ENCODE measurements at places on chromosomes 5 and 9. TPM values are rescaled to one million over a fixed set of nuclear protein-coding genes. Genes with fewer than 3 reads are reported as not detected.

Gene GDNF
- 1.7 TPM for total RNA-seq

GRCh38 chr5:147855774-147856069 lies 22.8 kb upstream of the SCGB3A2 start:
- no peak for DNase-seq
- peaks cover 2% of the 10 kb centered on the region for H3K4me1 ChIP-seq
- no peaks in the 10 kb centered on the region for H3K27me3 ChIP-seq
- H3K27ac ChIP-seq: no peak overlapping the region
- H3K4me3 ChIP-seq: no peak overlapping the region
- H3K36me3 ChIP-seq: no peaks in the 10 kb centered on the region

Gene DPP7
- 21.2 TPM for total RNA-seq

- H3K36me3 ChIP-seq: no peaks in the 10 kb centered on the region
- no peak overlapping the region for H3K27ac ChIP-seq
- no peaks in the 10 kb centered on the region for H3K4me1 ChIP-seq
- no peaks in the 10 kb centered on the region for H3K27me3 ChIP-seq
These were observed 1136.8 kb upstream of the NUDT12 start for GRCh38 chr5:104699438-104699837.

DNA sequence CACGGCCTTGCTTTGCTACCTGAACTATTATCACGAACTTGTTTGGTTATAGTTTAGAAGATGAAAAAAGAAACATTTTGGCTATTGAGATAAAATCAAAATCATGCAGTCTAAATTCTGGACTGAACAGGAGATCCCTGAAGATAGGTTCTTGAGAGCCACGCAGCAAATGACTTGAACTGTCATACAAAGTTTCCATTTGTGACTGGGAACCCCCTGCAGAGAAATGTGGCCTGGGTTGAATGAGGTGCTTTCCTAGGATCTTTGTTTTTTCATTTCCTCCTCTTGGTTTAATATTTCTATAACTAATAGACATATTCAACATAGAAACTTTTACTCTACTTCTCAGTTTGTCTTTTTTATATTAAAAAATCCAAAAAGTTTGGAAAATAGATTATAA lies 184.7 kb upstream of the TRPM3 start:
- no peak overlapping the region for H3K27ac ChIP-seq
- no peaks in the 10 kb centered on the region for H3K27me3 ChIP-seq
- H3K4me1 ChIP-seq: no peaks in the 10 kb centered on the region
- H3K4me3 ChIP-seq: no peak overlapping the region

DNA sequence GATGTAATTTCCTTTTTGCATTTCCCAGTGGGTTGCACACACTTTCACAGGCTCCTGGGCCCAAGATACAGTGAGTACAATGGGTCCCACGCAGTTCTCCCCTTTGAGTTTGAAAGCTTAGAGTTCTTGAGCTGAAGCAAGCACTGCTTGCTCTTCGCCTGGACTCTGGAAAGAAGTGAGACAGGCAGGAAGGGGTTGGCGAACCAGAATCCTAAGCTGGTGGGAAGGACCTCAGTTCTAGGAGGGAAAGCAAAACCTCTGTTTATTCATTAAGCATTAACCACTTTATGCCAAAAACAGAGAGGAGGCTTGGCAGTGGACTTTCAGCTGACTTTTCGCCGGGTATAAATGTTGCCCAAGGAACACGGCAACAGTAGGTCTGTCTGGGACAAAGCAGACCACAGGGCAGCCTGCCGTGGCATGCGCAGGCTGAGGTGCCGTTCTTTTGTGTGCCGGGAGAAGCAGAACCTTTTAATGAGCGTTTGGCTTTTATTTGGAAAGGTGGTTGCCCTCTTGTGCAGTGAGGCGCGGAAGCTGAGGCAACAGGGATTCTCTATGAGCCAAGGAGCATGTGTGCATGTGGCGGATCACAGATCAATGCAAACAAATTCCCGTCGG lies 239.9 kb upstream of the PANK3 start:
- H3K27me3 ChIP-seq: no peaks in the 10 kb centered on the region
- DNase-seq: no peak

DNA sequence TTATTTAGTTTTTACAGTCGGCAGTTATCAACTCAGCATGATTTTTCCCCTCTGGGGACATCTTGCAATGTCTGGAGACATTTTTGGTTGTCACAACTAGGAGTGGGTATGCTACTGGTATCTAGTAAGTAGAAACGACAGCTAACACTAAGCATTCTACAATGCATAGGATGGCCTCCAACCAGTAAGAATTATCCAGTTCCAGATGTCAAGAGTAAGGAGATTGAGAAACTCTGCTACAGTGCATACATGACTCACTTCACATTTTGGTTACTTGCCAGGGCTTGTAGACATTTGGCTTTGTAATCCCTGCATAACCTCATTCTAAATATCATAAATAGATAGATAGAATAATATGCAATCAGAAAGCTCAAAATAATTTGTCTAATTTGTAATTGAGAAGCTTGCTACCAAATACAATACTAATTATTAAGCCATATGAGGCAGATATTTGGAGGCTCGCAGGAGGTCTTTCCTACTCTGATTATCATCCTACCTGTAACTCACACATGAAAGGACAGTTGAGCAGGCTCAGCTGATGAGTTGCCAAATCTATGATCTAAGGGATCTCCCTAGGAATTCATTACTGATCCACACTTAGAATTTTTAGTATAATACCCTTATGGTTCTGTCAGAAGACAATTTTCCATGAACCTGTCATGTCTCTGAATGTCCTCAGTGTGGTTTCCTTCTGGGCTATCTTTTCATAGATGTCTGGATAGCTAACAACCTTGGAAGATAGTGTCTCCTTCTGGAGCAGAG lies 346.9 kb upstream of the TLE4 start:
- H3K4me1 ChIP-seq: no peaks in the 10 kb centered on the region
- H3K36me3 ChIP-seq: no peaks in the 10 kb centered on the region
- no peak overlapping the region for H3K27ac ChIP-seq
- DNase-seq: no peak
- no peak overlapping the region for H3K4me3 ChIP-seq
- no peaks in the 10 kb centered on the region for H3K27me3 ChIP-seq

GRCh38 chr5:128213340-128213739 lies 129.8 kb downstream of the SLC12A2 start:
- peak; percentile 61 for DNase-seq
- H3K27me3 ChIP-seq: no peaks in the 10 kb centered on the region
- no peaks in the 10 kb centered on the region for H3K36me3 ChIP-seq
- no peaks in the 10 kb centered on the region for H3K4me1 ChIP-seq
- no peak overlapping the region for H3K27ac ChIP-seq
- no peak overlapping the region for H3K4me3 ChIP-seq

DNA sequence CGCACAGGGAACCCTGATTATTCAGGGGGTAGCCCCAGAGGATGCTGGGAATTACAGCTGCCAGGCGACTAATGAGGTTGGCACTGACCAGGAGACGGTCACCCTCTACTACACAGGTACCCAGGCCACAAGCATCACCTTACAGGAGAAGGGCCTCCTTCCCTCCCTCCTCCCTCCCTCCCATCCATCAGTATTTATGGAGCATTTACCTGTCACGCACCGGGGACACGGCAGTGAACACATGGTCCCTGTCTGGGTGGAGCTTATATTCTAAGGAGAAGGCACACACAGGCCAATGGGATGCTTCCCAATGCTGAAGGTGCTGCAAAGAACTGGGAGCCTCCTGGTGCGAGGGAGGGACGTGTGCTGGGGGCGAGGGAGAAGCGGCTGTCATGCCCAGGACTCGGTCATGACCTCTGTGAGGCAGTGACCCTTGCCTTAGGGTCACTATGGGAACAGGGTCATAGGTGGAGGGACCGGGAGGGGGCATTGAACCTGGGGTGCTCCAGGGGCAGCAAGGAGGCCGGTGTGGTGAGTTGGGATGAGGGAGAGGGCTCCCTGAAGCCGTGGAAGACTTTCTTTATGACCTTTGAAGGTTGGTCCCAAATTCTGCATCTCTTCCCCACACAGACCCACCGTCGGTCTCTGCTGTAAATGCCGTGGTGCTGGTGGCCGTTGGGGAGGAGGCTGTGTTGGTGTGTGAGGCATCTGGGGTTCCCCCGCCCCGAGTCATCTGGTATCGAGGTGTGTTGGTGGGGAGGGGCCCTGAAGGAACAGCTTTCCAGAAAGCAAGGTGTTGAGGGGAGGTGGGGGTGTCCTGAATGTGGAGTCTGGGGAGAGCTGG lies 41.5 kb downstream of the HMCN2 start:
- H3K27ac ChIP-seq: no peak overlapping the region
- H3K4me3 ChIP-seq: no peak overlapping the region
- no peak for DNase-seq
- H3K36me3 ChIP-seq: peaks cover 3% of the 10 kb centered on the region
- no peaks in the 10 kb centered on the region for H3K27me3 ChIP-seq

GRCh38 chr5:12357626-12358025 lies 453.4 kb upstream of the CTNND2 start:
- H3K27ac ChIP-seq: no peak overlapping the region
- peaks cover 3% of the 10 kb centered on the region for H3K4me1 ChIP-seq
- H3K27me3 ChIP-seq: no peaks in the 10 kb centered on the region
- H3K36me3 ChIP-seq: no peaks in the 10 kb centered on the region
- DNase-seq: no peak

DNA sequence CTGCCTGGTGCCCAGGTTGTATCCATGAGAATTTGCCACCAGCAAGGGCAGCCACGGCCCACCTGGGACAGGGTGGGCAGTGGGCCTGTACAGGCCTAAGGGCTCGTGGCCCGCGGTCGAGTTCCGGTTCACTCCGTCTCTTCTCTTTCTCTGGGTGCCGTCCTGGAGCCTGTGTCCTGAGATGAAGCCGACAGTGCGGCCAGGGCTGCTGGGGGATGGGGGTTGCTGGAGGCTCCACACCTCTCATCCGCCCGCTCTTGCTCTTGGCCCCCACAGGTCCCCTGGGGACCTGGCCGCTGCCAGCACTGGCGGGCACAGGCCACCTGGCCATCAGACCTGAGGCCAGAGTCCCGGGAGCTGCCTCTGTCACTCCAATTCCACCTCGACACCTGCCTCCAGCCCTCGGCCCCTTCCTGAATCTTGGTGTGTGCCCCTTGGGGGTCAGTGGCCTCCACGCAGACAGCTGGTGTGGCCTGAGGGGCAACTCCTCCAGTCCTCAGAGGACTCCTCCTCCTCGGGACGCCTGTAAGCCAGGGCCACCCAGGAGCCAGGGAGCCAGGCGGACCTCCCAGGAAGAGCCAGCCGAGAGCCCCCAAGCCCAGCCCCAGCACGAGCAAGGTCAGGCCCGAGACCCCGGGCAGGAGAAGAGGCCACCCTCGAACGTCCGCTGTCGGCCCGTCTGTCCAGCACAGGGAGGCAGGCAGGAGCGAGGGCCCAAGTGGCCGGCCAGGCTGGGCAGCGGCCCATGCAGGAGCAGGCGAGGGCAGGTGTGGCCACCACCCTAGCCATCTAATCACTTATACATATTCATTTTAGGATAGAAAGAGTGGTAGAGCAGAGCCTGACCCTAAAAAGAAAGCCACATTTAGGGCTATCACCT lies 5.2 kb downstream of the LRRC26 start:
- no peaks in the 10 kb centered on the region for H3K36me3 ChIP-seq
- H3K27me3 ChIP-seq: peaks cover 63% of the 10 kb centered on the region
- DNase-seq: no peak
- H3K27ac ChIP-seq: no peak overlapping the region
- peaks cover 14% of the 10 kb centered on the region for H3K4me1 ChIP-seq

DNA sequence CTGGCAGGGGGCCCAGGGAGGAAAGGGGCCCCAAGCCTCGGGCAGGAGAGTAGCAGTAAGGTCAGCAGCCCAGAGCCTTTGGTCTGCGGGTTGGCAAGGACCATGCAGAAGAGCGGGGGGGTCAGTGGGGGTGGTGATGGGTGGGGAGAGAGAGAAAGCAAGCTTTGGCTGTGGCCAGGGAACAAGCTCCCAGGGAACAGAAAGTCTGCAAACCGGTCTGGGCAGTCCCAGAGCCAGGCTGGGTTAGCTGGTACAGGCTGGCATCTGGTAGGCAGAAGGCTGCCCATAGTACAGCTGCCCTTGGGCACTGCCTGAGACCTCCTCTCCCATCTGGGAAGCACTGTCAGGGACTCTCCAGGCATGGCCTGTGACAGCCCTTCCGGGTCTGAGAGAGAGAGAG lies 10.5 kb upstream of the EPB41L4B start:
- H3K4me1 ChIP-seq: no peaks in the 10 kb centered on the region
- H3K27ac ChIP-seq: no peak overlapping the region
- no peaks in the 10 kb centered on the region for H3K27me3 ChIP-seq
- H3K36me3 ChIP-seq: no peaks in the 10 kb centered on the region
- no peak for DNase-seq
- H3K4me3 ChIP-seq: no peak overlapping the region

Gene PCDHB7
- total RNA-seq: 0.19 TPM

DNA sequence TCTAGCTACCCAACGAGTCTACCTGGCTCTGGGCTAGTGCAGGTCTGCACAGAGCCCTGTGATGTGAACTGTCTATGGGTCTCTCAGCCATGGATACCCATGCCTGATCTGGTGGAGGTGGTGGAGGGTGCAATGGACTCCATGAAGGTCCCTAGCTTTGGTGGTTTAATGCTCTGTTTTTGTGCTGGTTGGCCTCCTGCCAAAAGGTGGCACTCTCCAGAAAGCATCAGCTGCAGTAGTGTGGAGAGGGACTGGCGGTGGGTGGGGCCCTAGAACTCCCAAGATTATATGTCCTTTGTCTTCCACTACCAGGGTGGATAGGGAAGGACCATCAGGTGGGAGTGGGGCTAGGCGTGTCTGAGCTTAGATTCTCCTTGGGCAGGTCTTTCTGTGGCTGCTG lies 290.1 kb downstream of the AGTPBP1 start:
- no peak overlapping the region for H3K4me3 ChIP-seq
- H3K4me1 ChIP-seq: no peaks in the 10 kb centered on the region
- H3K27me3 ChIP-seq: no peaks in the 10 kb centered on the region
- H3K27ac ChIP-seq: no peak overlapping the region
- no peak for DNase-seq
- no peaks in the 10 kb centered on the region for H3K36me3 ChIP-seq

DNA sequence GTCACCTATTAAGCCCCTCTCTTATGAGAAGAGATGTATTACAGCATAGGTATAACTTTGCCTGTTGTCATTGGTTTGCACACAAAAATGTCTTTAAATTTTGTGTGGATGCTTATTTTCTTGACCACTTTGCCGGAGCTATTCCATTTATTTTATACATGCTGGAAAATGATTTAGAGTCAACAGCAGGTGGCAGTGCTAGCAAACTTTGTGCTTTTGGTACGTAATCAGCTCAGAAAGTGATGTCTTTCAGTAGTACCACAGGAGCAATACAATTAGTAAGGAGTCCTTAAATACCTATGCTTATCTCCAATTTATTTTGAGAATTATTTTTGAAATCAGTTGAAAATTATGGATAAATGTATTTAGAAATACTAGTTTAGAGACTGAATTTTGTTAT lies 19.8 kb upstream of the NUDT12 start:
- H3K4me3 ChIP-seq: no peak overlapping the region
- H3K27me3 ChIP-seq: no peaks in the 10 kb centered on the region
- H3K36me3 ChIP-seq: no peaks in the 10 kb centered on the region
- no peak for DNase-seq
- no peak overlapping the region for H3K27ac ChIP-seq

GRCh38 chr9:19551124-19551929 lies 142.5 kb downstream of the ACER2 start:
- H3K4me1 ChIP-seq: no peaks in the 10 kb centered on the region
- H3K4me3 ChIP-seq: no peak overlapping the region
- no peak for DNase-seq
- no peaks in the 10 kb centered on the region for H3K27me3 ChIP-seq
- H3K36me3 ChIP-seq: no peaks in the 10 kb centered on the region

Gene ECSCR
- 2.7 TPM for total RNA-seq
